CD8-positive, alpha-beta memory T cell (primary cell): ENCODE measurements at places on chromosomes 11 and 22.

DNA sequence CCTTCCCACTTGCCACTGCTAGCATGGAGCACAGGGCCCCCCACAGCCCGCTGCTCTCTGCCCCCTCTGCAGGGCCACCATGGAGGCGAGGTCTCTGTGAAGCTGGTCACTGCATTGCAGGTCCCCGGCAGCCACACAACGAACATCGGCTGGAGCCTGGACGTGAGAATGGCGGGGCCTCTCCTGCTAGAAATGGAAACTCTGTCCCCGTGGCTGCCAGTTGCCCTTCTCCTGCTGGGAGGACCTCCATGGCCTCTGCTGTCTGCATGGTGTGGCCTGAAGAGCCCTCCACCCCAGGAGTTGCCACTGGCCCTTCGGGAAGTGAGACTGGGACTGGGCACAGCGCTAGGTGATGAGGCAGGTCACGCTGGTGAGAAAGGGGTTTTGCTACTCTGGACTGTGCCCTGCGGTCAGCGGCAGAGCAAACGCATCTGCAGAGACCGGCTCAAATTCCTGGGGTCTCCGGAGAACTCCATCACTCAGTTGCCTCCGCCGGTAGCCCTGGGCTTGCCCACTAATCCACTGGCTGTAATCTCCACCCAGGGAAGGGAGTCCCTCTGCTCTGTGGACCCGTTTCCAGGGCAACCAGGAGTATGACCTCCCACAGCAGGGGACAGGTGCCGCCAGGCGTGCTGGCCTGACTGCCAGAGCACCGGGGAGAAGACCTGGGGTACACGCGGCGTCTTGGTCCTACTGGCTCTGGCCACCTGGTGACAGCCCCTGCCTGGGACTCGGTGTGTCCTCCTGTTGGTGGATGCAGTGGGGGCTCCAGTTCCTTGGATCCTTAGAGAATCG, 806.3 kb downstream of the BRD1 start:
- DNase-seq = no peak

GRCh38 chr11:22521226-22521625, 104.4 kb downstream of the FANCF start:
- DNase-seq = no peak

GRCh38 chr11:125271483-125272091, 107.0 kb downstream of the PKNOX2 start:
- DNase-seq = no peak

GRCh38 chr22:30385942-30386341, 1.3 kb downstream of the RNF215 start:
- DNase-seq = no peak

DNA sequence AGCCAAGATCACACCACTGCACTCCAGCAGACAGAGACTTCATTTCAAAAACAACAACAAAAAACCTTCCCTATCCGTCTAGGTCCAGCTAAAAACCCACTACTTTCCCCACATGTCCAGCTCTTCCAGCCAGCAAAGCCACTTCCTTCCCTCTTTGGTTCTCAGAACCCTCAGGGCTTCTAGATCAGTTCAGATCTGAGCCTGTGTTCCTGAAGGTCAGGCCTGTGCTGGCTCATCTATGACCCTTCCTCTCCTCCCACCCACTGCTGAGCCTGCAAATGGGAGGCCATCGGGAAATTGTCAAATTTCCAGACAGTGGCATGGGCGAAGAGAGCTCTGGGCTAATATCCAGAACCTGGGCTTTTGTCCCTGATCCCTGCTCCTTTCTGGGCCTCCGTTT, 37.8 kb downstream of the SLCO2B1 start:
- DNase-seq = no peak

GRCh38 chr22:41290262-41291221, 4.6 kb upstream of the RANGAP1 start:
- no peak for DNase-seq

DNA sequence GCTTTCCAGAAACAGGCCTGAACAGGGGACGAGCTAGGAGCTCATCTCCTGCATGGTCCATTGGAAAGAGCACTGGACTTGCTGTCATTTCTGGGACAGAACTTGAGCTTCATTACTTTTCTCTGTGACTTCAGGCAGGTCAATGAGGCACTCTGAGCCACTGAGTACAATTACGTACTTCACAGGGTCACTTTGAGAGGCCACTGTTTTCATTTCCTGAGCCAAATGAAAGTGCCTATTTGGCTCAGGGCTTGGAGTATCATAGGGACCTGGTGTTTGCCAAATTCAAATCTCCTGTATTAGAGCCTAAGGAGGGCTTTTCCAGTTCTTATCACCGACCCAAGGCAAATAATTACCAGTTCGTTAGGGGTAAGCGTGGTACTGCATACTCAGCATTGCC, 319.3 kb downstream of the CADM1 start:
- no peak for DNase-seq

DNA sequence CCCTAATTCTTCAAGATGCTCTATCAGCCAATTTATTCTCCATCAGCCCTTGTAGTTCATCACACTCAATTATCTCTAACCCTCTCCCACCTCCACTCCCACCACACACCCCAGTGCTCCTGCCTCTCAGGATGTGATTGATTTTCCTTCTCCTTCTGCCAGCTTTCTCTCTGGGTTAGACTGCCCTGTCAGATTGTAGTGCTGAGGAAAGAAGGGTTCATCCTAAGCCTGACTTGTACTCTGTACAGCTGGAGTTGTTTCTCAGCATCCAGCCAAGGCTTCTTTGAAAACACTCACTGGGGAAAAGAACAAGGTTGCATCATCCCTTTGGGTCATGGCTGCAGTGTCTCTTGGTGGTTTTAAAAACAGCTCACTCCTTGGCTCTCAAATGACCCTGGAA, 61.2 kb downstream of the CECR2 start:
- DNase-seq = no peak

GRCh38 chr11:114036147-114036811, 23.2 kb upstream of the ZBTB16 start:
- peak; percentile 43 for DNase-seq

DNA sequence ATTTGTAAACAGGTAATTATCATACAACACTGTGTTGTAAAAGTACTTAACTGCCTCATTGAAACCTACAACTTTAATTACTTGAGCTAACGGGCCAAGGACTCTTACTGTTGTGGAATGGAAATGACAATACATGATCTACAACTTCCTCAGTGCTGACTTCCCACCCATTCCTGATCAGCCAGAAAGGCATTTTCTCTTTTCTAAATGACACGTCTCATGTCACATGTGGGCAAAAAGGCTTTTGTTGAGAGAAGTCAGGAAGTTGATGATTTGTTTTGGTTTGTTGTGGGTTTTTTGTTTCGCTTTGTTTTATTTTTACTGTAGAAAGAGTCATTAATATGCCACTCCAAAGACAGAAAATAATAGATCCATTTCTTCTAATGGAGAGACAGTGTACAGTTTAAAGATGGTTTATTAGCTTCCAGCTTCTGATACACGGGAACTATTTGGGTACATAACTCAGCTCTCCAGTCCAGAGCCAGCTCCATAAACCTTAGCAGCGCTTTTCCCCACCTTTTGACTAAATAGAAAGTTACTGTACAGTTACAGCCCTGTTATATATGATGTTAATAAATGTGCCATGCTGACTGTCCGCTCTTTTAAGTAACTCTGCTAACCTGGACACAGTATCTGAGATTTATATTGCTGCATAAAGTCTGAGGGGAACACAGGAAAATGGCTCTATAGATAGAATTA, 509.4 kb upstream of the API5 start:
- no peak for DNase-seq

GRCh38 chr11:59545179-59546020, 34.1 kb downstream of the OR4D9 start:
- no peak for DNase-seq

- no peak for DNase-seq
Observed at GRCh38 chr11:99911116-99911515, 776.0 kb upstream of the ARHGAP42 start.
